ENCODE measurements at places on chromosomes 13 and 19.
A peak's percentile ranks its signal among the peaks of the same experiment; 100 is the strongest.

GRCh38 chr13:94311893-94312292, 167.6 kb downstream of the DCT start:
- DNase-seq: no peak

GRCh38 chr13:94854688-94855087, 142.3 kb upstream of the SOX21 start:
- DNase-seq: no peak

- no peak for DNase-seq
Observed at GRCh38 chr13:43469791-43470190, 317.0 kb downstream of the ENOX1 start.

GRCh38 chr13:108496362-108497210, 132.8 kb upstream of the MYO16 start:
- no peak for DNase-seq

DNA sequence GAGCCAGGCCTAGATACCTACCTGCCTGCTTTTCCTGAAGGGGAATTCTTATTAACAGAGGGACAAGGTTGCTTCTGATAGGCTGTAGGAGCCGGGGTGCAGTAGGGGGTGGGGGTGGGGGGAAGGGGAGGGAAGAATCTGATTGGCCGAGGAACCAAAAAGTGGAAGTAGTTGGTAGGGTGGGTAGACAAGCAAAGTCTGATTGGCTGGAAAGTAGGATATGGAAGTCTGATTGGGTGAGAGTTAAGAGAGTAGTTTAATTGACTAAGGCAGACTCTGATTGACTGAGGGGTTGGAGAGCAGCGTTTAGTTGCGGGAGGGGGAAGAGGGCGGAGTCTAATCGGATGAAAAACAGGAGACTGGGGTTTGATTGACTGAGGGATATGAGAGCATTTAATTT, 9.4 kb upstream of the CYP4F22 start:
- no peak for DNase-seq

DNA sequence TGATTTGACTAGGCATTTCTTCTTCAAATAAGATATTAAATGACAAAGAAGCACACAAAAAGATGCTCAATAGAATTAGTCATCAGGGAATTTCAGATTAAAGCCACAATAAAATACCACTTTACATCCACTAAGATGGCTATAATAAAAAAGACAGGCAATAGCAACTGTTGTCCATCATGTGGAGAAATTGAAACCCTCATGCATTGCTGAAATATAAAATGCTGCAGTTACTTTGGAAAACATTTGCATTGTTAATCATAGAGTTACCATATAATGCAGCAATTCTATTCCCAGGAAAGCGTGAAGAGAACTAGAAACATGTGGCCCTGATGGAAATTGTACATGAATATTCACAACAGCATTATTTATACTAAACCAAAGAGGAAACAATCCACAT, 605.5 kb upstream of the SLITRK1 start:
- no peak for DNase-seq

GRCh38 chr13:45492538-45492937, 27.8 kb downstream of the COG3 start:
- DNase-seq: no peak

- DNase-seq: no peak
Observed at GRCh38 chr19:960020-960419, 24.1 kb upstream of the WDR18 start.

DNA sequence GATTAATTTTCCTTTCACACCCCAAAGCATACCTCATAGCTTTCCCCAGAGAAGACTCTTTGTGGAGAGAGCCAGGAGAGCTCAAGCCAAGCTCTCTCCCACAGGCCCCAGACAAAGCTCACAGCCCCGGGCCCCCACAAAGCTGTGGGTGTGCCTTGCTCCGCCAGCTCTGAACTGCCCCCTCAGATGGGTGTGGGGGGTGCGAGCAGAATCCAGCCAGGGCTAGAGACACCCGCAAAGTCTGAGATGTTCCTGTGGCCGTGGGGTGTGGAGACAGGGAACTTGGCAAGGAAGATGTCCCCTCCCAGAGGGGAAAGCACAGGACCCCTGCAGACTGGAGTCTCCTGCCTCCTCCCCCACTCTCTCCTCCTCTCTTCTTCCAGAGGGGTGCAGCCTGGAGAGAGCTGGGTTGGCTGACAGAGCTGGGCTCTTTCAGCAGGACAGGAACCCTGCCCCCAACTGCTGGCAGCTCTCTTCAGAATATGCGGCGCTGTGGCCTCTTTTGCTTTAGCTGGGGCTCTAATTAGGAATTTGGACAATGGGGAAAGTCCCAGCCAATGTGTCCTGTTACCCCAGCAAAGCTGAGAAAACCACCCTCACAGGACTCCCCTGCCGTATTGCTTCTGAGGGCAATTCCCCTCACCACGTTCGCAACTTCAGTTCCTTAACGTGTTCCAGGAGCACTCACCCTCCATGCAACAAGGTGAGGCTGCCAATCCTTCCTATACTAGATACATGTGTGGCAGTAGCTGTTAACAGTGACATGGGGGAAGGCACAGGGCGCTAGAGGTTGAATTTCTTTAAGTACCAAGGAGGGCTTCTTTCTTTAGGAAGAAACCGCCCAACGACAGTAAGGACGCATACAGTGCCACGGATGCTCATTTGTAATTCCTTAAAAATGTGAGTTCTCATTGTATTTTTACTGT, 170.0 kb downstream of the COL4A1 start:
- no peak for DNase-seq

- DNase-seq: no peak
Observed at GRCh38 chr19:50312967-50313811, 16.0 kb downstream of the KCNC3 start.

- no peak for DNase-seq
Observed at GRCh38 chr13:109917422-109917821, 131.0 kb upstream of the IRS2 start.

- DNase-seq: no peak
Observed at GRCh38 chr19:3451451-3451866, 28.9 kb downstream of the SMIM24 start.

GRCh38 chr13:48906200-48906599, 69.5 kb upstream of the FNDC3A start:
- DNase-seq: no peak

GRCh38 chr19:5067678-5068077, 98.8 kb downstream of the KDM4B start:
- no peak for DNase-seq

GRCh38 chr19:32691952-32692726, 518 bp downstream of the NUDT19 start:
- peak; percentile 43 for DNase-seq

GRCh38 chr19:18650021-18650390, 13.2 kb downstream of the KLHL26 start:
- DNase-seq: no peak

GRCh38 chr13:106302011-106302410, 233.5 kb downstream of the EFNB2 start:
- DNase-seq: no peak

GRCh38 chr13:93116809-93117208, 109.8 kb upstream of the GPC6 start:
- no peak for DNase-seq

GRCh38 chr19:18416778-18417249, 2.4 kb upstream of the SSBP4 start:
- DNase-seq: no peak

- no peak for DNase-seq
Observed at GRCh38 chr13:107076801-107077200, 508.9 kb upstream of the ARGLU1 start.

DNA sequence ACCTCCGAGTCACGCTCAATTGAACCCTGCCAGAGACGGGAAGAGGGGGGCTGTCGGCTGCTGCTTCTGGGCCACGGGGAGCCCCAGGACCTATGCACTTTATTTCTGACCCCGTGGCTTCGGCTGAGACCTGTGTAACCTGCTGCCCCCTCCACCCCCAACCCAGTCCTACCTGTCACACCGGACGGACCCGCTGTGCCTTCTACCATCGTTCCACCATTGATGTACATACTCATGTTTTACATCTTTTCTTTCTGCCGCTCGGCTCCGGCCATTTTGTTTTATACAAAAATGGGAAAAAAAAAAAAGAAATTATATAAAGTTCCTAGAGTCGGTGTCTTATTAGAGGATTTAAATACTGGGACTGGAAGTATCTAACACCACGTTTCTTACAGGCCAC, 11.7 kb downstream of the TRIP10 start:
- no peak for DNase-seq

- DNase-seq: no peak
Observed at GRCh38 chr19:55689411-55690108, 14.5 kb downstream of the EPN1 start.

Measured in LoVo (cell line).